ENCODE measurements at places on chromosomes 5 and 9. TPM values are rescaled to one million over a fixed set of nuclear protein-coding genes. Genes with fewer than 3 reads are reported as not detected.

GRCh38 chr9:124290743-124291554, 33.2 kb downstream of the NEK6 start:
- no peak for DNase-seq

- no peak for DNase-seq
These were observed 5.2 kb downstream of the VAV2 start for GRCh38 chr9:133986774-133987445.

- no peak for DNase-seq
These were observed 115.8 kb upstream of the SLC25A48 start for GRCh38 chr5:135718651-135719050.

- DNase-seq: no peak
These were observed 191.6 kb downstream of the PLK2 start for GRCh38 chr5:58268268-58268667.

DNA sequence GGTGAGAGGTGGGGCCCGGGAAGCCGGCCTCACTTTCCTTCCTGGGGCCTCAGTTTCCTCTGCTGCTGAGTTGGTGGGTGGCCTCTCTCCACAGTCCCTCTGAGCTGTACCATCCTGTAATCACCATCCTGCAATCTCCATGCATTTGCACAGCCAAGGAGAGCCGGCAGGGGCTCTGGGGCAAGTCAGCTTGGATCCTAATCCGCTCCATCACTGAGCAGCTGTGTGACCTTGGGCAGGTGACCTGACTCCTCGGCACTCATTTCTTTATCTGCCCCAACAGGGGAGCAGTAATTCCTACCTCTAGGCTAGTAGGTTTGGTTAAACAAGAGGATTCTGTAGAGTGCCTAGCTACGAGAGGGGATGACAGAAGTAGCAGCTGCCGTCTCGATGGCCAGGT, 88.2 kb upstream of the ZNF618 start:
- no peak for DNase-seq

DNA sequence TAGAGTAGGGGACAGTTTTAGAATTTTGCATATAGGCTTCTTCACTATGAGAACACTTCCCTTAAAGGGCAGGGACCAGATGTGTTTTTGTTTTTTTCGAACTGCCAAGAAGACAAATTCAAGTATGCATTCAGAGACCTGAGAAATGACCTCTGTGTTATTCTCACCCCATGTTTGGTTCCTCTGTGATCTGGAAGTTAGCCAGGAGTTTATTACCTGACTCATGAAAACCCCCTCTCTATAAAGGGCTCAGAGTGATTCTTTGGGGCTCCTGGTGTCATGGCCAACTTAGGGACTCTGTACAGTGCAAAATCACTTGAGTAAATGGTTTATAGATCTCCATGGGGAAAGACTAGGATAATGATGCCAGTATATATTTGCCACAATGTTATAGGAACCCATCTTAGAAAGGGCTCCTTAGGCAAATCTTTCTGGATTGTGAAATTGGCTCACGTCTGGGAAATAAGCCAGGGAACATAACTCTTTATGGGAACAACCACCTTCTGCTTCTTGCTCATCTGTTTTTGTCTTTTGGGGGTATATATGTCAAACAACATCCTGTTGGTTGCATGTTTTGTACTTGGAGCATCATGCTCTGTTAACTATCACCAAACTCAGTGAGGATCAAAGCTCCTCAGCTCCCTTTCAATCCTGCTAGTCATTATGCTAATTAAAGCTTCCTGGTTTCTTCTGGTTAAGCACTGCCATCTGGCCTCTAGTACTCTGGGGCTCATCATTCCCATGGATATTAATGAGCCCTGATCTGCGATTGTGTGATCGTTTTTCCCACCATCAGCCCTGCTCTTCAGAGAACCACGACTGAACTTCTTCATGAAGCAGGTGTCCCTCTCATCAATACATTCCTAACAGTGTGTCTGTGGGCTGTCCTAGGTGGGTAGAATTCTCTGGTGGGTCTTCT, 173.4 kb upstream of the CDH12 start:
- no peak for DNase-seq

Gene PCDHGA11
- 2.2 TPM for total RNA-seq

Gene NR6A1
- total RNA-seq: 0.78 TPM

Gene IQGAP2
- 8.8 TPM for total RNA-seq

Gene NR2F1
- total RNA-seq: 189 TPM

Gene TMEM252
- total RNA-seq: not detected

Gene ORM2
- not detected for total RNA-seq
